Left renal pelvis (tissue), 4 donors: ENCODE measurements at places on chromosomes 1 and 21.

- no peak for DNase-seq
These were observed 28.8 kb upstream of the PTGFRN start for GRCh38 chr1:116880917-116881316.

DNA sequence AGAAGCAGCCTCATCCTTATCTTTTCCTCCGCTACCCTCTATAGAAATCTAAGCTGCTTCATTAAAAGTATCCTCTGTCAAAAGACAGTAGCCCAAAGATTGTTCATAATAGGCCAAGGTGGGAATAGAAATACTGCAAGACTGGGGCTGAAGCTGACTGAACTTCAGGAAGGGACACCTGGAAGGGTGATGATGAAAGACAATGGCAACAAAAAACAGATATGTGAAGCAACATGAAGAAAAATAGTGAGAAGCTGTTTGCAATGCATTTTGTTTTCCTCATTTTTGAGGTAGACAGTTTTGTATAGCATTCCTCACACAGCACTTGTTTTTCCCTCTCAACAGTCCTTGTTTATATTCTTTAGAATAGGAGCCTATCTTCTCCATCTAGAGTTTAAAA lies 16.9 kb downstream of the DCAF8 start:
- DNase-seq: no peak

DNA sequence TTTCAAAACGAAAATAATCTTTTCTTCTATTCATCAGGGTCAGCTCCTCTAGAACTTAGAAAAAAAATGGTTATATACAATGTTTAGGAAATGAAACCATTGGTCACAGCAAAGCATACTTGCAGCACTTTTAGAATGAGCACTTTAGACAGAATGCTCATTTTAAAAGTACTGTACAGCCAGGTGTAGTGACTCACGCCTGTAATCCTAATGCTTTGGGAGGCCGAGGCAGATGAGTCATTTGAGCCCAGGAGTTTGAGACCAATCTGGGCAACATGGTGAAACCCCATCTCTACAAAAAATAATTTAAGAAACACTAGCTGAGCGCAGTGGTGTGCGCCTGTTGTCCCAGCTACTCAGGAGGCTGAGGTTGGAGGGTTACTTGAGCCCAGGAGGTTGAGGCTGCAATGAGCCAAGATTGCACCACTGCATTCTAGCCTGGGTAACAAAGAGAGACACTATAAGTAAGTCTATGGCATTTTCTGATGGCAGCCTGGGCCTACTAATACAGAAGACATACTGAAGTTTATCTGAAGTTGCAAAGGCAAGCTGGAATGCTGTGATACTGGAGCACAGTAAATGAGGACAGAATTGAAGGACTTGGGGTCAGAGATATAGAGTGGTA lies 48.9 kb upstream of the ZNF326 start:
- DNase-seq: no peak

DNA sequence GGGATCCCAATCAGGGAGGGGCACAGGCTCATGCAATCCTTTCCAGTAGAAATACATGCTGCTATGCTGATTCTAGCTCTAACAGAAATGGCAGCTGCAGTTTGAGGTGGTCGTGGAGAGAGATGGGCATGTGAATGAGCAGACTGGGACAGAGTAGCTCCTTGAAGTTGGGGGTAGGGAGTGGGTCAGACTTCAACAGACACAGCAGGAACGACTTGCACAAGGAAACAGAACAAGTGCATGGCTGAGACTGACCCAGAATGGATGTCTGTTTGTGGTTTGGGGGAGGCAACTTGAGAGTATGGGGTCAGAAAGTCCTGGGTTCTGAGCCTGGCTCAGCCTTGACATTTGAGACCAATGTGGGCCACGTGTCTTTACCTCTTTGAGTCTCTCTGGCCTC lies 25.1 kb upstream of the TRABD2B start:
- no peak for DNase-seq

- no peak for DNase-seq
These were observed 166.3 kb downstream of the TBX15 start for GRCh38 chr1:118821801-118822200.

DNA sequence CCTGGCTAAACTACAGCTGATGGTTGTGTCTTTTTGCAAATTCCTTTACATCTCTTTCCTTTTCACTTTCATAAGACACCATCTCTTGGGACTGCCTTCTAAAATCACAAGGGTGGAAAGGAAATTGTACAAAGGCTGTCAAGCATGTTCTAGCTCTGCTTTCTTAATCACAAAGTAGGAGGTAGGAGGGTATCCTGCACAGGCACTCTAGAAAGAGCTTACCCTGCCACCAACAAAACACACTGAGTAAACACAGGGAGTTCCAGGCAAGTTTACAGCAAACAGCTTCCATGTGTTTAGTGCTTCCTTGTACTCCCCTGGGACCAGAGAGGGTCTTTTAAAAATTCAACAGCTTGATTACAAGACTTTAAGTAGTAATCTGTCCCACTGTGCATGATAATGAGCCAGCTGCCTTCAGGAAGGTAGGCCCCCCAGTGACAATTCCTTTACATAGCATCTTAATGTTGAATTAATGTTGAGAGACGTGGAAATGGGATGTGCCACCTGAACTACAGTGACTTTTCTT lies 2.4 kb downstream of the PLPP3 start:
- DNase-seq: no peak

DNA sequence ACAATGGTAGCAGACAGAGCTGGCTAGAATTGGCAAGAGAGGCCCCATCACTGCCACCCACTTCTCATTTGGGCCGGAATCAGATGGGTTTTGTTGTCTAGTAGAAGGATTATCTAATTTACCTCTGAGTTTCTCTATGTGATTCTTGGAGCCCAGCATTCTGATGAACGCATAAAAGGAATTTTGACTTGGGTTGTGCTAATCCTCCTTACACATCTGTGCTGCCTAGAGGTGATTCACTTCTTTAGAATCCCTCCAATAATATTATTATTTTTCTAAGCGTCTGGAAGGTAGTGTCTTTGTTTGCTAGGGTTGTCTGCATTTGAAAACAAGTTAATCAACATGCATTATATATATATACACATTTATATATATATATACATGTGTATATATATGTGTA lies 118.1 kb downstream of the RUNX1 start:
- DNase-seq: no peak

GRCh38 chr1:229273507-229274232 lies 2.8 kb downstream of the RAB4A start:
- no peak for DNase-seq

GRCh38 chr1:205255941-205256780 lies 28.4 kb downstream of the TMCC2 start:
- peak; percentile 73 for DNase-seq

DNA sequence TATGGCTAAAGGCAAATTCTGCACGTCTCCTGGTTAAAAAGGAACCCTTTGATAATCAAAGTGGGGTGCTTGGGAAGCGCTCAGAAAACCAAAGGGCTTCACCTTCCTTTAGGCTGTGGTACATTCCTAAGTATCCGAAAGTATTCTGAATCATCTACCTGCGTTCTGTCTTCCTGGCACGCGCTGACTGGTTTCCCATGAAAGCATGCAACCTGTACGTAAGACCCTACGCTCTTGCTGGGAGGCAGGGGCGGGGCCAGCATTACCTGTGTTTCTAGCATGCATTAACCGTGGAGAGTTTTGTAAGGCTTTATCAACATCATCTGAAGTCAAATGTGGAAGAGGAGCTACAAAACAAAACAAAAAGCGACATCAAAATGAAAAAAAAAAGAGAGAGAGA lies 96.0 kb downstream of the ERG start:
- no peak for DNase-seq

DNA sequence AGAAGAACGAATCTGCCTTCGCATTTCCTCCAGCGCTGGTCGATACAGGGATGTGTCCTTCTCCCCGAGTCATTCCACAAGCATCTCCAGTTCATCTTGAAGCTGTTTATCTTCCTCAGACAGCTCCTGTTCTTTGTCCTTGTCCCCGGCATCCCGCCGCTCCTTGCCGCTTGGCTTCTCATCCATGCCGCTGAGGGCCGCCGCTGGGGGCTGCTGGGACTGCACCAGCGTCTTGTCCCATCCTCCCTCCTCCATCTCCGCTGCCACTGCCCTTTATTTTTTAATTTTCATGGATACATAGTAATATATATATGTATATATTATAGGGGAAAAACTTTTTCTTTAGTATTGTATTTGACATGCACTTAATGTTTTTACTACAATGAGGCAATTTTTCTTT lies 53.4 kb downstream of the FMN2 start:
- no peak for DNase-seq

GRCh38 chr1:6048179-6048867 lies 2.6 kb downstream of the KCNAB2 start:
- DNase-seq: no peak
